Upper lobe of left lung (tissue), 6 donors: ENCODE measurements at places on chromosomes 12 and 14. TPM values are rescaled to one million over a fixed set of nuclear protein-coding genes. Genes with fewer than 3 reads are reported as not detected.

Gene SLC39A2
- not detected for total RNA-seq

Gene OR6C75
- not detected for total RNA-seq

Gene ZDHHC22
- not detected for total RNA-seq

Gene DNAI7
- 22.3 TPM for total RNA-seq

DNA sequence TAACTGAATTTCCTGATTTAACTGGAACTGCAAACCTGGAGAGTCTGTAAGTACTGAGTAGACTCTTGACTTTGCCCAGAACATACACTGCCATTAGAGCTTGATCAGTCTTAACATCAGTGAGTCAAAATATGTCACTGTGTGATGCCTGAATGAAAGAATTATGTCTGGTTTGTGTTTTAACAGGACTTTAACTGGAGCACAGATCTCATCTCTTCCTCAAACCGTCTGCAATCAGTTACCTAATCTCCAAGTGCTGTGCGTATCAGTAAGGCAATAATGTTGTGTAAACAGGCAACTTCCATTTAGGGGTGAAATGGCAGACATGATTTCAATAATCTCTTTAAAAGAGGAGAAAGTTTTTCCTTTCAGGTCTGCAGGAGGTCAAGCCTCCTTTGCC, 97.0 kb downstream of the ZFC3H1 start:
- no peaks in the 10 kb centered on the region for H3K36me3 ChIP-seq
- H3K4me1 ChIP-seq = no peaks in the 10 kb centered on the region
- H3K27ac ChIP-seq = no peak overlapping the region

DNA sequence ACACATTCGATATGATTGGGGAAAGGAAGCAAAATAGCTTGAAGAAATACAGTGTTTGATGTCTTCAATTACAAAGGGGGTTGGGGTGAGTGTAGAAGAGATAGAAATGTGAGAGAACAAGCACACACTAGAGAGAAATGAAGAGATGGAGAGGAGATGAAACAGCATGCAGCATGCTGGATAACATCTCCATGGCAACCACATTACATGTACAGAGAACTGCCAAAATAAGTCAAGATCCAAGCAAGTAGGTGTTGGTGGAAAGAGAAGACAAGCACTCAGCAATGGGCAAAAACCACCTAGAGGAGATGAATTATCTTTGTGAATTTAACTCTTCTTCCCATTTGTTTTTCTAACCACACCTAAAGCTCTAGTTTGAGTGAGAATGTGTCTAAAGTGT, 289.8 kb downstream of the GRIN2B start:
- no peaks in the 10 kb centered on the region for H3K27me3 ChIP-seq
- H3K27ac ChIP-seq = no peak overlapping the region
- H3K4me3 ChIP-seq = no peak overlapping the region
- DNase-seq = no peak
- no peaks in the 10 kb centered on the region for H3K4me1 ChIP-seq
- H3K36me3 ChIP-seq = no peaks in the 10 kb centered on the region

- peaks cover 36% of the 10 kb centered on the region for H3K36me3 ChIP-seq
- H3K27me3 ChIP-seq = no peaks in the 10 kb centered on the region
- H3K27ac ChIP-seq = no peak overlapping the region
- H3K4me1 ChIP-seq = no peaks in the 10 kb centered on the region
- no peak for DNase-seq
- H3K4me3 ChIP-seq = no peak overlapping the region
Observed at GRCh38 chr12:50677858-50678257, 86.0 kb upstream of the ATF1 start.

- H3K27ac ChIP-seq = peak overlapping the region; percentile 71
- peaks cover 10% of the 10 kb centered on the region for H3K36me3 ChIP-seq
- H3K4me1 ChIP-seq = peaks cover 39% of the 10 kb centered on the region
- no peak overlapping the region for H3K4me3 ChIP-seq
Observed at GRCh38 chr12:109863847-109864712, 16.3 kb downstream of the GLTP start.

- no peaks in the 10 kb centered on the region for H3K27me3 ChIP-seq
- no peak for DNase-seq
- H3K4me3 ChIP-seq = no peak overlapping the region
- peaks cover 23% of the 10 kb centered on the region for H3K4me1 ChIP-seq
Observed at GRCh38 chr12:121778567-121779421, 14.7 kb downstream of the RHOF start.

DNA sequence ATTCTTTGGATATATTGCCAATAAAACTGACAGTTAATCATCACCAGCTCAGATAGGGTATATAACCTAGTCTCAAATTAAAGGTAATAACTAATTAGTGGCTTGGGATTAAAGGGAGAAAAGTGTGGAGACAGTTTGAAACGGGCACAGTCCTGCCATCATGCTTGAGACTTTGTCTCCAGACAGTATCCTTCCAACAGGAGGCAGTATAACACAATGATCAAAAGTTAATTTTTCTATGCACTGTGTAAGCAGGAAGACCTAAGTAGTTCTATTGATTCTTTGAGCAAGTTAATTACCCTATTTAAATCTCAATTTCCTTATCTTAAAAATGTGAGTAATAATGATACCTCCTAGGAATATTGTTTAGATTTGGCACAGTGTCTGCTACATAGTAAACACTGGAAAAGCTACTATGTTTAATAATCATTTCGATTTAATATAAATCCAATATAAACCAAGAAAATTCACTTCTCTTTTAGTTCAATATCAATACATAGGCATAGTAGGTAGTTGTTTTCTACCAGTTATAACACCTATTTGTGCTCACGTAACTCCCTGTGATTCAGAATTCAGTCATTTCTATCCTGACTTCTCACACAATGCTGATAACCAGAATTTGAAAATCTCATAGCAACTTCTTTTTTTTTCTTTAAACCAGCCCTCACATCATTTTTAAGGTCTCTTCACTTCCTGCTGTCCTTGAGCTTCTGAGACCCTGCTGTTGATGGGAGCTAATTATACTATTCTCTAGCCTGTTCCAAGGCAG, 53.7 kb downstream of the GALNT4 start:
- no peaks in the 10 kb centered on the region for H3K27me3 ChIP-seq
- H3K4me1 ChIP-seq = no peaks in the 10 kb centered on the region
- H3K36me3 ChIP-seq = no peaks in the 10 kb centered on the region
- no peak for DNase-seq
- no peak overlapping the region for H3K27ac ChIP-seq

DNA sequence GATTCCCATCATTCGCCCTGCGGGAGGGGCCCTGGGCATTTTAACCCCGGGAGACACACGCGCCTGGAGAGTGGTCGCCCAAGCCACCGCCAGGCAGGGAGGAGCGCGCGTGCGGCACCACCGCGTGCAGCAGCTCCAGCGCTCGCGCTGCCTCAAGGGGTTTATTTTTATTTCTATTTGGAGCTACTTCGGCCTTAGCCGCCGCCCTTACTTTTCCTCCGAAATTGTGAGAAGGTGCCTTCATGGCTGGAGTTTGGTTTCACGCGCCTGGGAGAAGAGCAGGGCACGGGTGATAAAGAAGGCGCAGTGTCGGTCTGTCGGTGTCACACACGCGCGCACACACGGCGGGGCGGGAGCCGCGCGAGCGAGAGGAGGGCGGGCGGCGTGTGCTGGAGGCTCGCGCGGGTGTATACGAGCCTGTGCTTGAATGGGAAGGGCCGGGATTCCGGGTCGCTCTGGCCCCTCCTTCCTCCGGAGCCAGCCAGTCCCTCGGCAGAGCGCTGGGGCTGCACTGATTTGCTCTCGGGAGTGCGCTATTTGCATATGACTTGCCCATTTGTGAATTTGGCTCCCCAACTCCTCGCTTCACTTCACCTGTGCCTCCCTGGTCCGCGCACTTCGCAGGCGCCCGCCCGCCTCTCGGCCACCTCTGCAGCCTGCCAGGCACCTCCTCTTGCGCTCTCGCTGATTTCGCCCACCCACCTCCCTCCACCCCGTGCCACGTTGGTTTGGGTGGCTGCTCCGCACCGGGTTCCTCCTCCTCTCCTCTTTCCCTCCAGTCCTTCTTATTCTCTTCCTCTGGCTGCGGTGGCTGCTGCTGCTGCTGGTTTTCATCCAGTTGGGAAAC, 932.3 kb downstream of the DIO2 start:
- peak overlapping the region; percentile 56 for H3K4me3 ChIP-seq
- peak; percentile 91 for DNase-seq
- H3K36me3 ChIP-seq = no peaks in the 10 kb centered on the region

DNA sequence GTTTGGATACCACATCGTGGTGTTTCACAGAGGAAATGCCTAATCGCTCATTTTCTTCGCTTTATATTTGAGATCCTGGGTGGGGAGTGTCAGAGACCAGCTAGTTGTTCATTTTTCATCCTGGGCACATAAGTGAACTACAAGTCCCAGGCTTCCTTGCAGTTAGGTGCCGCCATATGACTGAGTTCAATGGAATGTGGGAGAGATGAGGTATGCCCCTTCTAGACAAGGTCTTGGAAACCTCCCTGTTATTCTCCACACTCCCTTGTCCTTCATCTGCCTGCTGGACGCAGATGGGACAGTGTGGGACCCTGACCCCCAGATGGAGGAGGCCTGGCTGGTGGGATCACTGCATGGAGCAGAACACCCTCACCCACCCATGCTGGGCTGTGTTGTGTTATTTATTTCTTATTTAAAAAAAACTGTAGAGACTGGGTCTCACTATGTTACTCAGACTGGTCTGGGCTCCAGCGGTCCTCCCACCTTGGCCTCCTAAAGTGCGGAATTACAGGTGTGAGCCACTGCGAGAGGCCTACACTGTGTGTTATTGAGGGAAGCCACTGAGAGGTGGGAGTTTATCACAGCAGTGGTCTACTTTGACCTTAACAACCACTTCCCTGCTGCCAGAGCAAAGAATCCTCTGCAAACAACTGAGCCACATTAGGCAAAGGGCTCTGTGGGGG, 42.9 kb upstream of the VRK1 start:
- H3K4me3 ChIP-seq = no peak overlapping the region
- no peaks in the 10 kb centered on the region for H3K36me3 ChIP-seq
- H3K27me3 ChIP-seq = no peaks in the 10 kb centered on the region
- no peak overlapping the region for H3K27ac ChIP-seq
- H3K4me1 ChIP-seq = no peaks in the 10 kb centered on the region
- DNase-seq = no peak

DNA sequence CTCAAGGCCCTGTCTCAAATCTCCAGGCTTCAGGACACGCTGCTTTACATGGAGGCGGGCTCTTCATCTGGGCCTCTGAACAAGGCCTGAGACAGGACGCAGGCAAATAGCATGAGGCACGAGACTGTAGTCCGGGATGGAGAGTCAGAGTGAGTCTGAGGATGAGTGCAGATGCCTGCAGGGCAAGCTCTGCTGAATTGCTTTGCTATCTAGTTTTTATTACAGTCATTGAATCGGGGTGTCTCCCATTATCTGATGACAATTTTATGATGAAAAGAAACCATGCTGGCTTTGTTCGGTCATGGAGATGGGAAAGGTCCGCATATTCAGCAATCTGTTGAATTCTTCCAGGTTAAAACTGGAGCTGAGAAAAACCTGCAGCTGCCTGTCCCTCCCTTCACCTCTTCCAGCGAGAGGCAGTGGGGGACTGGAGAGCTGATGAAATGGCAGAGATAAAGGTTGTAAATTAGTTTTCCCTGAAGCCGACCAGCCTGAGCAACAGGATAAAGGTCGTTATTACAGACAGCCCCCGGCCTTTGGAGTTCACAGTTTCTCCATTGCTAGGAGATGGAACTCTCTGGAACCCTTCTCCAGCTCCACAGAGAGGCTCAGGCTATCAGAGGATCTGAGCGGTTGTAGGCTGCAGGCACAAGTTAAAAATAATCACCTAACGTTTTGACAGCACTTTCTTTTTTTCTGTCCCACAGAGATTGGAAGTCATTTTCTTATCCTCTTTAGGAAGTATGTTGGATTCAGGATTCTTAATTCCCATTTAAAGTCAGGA, 1.3 kb upstream of the ADGRD1 start:
- no peak overlapping the region for H3K27ac ChIP-seq
- DNase-seq = no peak
- no peaks in the 10 kb centered on the region for H3K36me3 ChIP-seq
- H3K27me3 ChIP-seq = no peaks in the 10 kb centered on the region

- no peak overlapping the region for H3K4me3 ChIP-seq
- no peaks in the 10 kb centered on the region for H3K4me1 ChIP-seq
- H3K27ac ChIP-seq = no peak overlapping the region
- no peaks in the 10 kb centered on the region for H3K36me3 ChIP-seq
Observed at GRCh38 chr14:94405486-94405885, 17.1 kb upstream of the SERPINA1 start.

- peaks cover 4% of the 10 kb centered on the region for H3K4me1 ChIP-seq
- H3K27ac ChIP-seq = no peak overlapping the region
- DNase-seq = no peak
- no peaks in the 10 kb centered on the region for H3K36me3 ChIP-seq
Observed at GRCh38 chr12:24695657-24696329, 253.1 kb downstream of the BCAT1 start.

- H3K27ac ChIP-seq = no peak overlapping the region
- no peak overlapping the region for H3K4me3 ChIP-seq
- no peaks in the 10 kb centered on the region for H3K27me3 ChIP-seq
- H3K36me3 ChIP-seq = no peaks in the 10 kb centered on the region
- DNase-seq = no peak
Observed at GRCh38 chr12:2403221-2403976, 350.6 kb downstream of the CACNA1C start.
